ENCODE measurements at places on chromosomes 6 and 20.

- no peak for DNase-seq
These were observed 16.4 kb downstream of the GMDS start for GRCh38 chr6:2229039-2229438.

- no peak for DNase-seq
These were observed 644.3 kb downstream of the HDGFL1 start for GRCh38 chr6:23213651-23214050.

DNA sequence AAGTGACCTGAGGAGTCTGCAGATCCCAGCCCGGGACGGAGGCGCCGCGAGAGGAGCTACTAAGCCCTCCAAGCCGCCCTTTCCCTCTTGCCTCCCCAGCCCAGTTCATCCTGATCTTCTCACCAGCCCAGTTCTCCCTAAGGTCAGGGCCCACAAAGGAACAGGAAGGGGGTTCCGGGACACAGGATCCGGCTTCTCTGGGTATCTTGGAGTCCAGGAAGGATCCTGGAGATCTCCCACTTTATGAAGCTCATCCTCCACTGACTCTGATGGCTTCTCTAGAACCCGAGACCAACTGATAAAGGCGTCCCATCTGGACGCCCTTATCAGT is 36.9 kb upstream of the HLA-C start:
- no peak for DNase-seq

DNA sequence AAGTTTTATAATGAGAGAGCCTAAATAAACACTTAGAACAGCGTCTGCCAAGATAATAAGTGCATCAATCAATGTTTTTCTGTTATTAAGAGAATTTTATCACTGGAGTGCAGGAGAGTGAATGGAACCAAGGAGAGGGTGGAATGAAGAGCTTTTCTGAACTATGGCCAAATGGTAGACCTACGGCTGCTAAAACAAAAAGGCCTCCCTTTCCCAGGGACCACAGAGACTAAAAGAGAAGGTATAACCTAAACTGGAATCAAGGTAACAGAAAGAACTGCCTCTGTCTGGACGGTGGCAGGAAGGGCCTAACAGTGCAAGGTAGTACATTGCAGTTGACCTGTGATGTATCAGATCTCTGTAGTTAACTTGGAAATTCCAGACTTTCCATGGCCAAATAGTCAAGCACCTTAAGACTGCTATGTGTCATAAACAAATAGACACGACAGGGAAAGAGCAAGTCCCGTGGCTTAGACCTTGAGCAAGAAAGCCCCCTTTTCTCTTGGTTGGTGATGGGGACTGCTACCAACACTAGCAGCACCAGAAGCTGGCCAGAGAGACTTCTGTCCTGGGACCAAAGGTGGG is 5.5 kb downstream of the CNKSR3 start:
- no peak for DNase-seq

- no peak for DNase-seq
These were observed 60.8 kb downstream of the DNAH8 start for GRCh38 chr6:38775870-38776269.

DNA sequence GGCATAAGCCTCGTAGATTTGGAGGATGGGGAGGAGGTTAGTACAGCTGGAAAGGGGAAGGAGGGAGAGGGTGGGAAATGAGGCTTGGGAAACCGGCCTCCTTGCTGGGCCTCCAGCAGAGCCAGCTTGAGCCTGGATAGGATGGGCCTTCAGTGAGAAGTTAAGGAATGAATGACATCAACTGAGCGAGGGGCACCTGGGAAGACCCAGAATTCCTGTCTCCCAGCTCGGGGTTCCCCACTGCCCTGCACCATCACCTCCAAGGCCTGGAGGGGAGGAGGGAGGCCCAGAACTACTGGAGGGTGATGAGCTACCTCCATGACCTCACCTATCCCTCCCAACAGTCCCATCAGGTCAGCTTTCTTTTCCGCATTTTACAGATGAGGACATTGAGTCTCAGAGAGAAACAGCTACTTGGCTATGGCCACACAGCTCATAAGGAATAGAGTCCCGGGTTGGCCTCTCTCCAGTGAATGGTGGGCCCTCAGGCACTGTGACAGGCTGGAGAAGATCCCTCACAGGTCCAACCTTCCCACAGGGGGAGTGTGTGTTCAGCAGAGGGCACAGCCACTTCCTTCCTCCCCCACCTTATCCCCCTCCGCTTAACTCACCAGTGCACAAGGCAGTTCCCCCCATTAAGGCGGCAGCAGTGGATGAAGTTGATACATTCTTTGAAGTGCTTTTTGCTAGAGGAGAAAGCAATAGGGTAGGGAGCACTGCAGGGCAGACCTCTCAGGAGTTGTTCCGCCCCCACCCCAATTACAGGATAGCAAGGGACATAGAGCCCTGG is 6.8 kb downstream of the DUSP15 start:
- no peak for DNase-seq

DNA sequence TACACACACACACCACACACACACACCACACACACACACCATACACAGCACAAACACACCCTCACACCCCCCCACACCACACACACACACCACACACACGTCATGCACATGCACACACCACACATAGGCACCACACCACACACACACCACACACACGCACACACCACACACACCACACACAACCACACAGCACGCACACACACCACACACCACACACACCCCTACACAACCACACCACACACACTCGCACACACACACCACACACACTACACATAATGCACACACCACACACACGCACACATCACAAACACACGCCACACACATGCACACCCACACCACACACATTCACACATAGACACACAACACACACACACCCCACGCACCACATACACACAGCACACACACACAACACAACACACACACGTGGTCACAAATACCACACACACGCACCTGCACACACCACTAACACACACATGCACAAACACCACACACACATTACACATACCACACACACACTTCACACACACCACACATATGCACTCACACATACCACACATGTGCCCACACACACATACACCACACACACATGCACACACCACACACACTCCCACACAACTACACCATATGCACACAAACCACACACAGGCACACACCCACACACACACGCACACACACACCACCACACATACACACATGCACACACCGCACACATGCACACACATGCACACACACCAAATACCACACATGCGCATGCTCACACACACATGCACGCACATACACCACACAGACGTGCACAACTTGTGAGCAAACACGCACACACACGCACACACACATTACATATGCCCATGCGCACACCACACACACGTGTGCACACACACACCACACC is 9.4 kb upstream of the ACSS1 start:
- DNase-seq, result no peak
